Activated CD8-positive, alpha-beta memory T cell treated with anti-CD3 and anti-CD28 coated beads for 1 hour (primary cell): ENCODE measurements at places on chromosomes 5 and 9.

GRCh38 chr9:121494192-121494591 lies 5.5 kb downstream of the GGTA1 start:
- no peak for DNase-seq

GRCh38 chr9:70987986-70988385 lies 133.4 kb downstream of the TRPM3 start:
- DNase-seq: no peak

DNA sequence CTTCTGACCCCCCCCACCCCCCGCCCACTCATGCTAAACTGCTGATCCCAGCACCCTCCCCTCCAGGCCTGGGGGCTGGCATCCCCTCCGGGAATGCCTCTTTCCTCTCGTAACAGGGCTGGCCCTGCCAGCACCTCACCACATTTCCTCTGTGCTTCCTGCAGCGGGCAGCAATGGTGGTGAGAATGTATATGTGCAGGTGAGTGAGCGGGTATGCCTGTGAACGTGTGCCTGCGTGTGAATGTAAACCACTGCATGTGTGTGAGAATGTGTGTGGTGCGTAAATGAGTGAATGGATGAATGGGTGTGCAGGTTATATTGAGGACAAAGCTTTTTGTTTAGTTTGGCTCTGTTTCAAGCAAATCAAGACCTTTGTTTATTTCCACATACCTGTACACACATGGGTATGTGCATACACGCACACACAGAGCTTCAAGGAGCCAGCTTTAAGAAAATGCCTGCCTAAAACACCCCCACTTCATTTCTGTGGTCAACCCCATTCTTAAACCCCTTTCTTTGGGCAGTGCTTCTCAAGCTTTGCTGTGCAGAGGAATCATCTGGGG lies 95.7 kb upstream of the SHB start:
- DNase-seq: no peak

- no peak for DNase-seq
Observed at GRCh38 chr5:45385321-45386058, 310.7 kb downstream of the HCN1 start.

DNA sequence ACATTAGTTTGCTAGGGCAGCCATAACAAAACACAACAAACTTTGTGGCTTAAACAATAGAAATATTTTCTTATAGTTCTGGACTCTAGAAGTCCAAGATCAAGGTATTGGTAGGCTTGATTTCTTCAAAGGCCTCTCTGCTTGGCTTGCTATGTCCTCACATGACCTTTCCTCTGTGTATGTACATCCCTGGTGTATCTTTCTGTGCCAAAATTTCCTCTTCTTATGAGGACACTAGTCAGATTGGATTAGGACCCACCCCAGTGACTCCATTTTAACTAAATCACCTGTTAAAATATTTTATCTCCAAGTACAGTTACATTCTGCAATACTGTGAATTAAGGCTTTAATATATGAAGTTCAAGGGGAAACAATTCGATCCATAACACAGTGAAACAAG lies 168.9 kb upstream of the CCNH start:
- DNase-seq: no peak

DNA sequence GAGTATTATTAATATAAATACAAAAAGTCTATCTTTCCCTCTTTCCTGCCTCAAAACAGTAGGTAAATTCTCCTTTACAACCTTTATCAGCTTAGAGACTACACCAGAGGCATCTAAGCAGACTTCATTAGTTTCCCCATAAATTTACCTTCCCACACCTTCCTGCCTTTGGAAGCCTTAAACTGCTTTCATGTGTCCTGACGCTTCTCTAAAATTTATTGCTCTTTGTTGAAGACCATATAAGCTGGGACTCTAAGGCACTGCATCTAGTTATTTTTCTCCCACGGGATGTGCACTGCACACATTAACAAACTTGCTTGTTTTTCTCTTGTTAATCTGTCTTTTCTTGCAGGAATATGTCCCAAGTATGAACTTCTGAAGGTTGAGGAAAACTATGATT lies 51.8 kb downstream of the DEPDC1B start:
- DNase-seq: no peak

DNA sequence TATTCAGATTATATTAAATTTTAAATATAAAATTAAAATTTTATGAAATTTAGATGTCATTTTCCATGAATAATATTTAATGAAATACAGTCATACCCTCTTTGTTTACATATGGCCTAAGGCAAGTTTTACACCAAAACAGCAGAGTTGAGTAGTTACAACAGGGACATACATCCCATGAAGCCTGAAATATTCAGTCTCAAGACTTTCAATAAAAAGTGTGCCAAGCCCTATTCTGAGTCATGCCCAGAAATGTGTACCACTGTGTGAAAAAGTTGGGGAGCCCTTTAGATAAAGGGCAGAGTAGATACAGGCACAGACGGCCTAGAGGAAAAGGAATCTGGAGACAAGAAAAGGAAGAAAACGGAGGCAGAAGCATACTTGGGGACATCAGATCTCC lies 261.3 kb downstream of the SGCD start:
- DNase-seq: no peak

DNA sequence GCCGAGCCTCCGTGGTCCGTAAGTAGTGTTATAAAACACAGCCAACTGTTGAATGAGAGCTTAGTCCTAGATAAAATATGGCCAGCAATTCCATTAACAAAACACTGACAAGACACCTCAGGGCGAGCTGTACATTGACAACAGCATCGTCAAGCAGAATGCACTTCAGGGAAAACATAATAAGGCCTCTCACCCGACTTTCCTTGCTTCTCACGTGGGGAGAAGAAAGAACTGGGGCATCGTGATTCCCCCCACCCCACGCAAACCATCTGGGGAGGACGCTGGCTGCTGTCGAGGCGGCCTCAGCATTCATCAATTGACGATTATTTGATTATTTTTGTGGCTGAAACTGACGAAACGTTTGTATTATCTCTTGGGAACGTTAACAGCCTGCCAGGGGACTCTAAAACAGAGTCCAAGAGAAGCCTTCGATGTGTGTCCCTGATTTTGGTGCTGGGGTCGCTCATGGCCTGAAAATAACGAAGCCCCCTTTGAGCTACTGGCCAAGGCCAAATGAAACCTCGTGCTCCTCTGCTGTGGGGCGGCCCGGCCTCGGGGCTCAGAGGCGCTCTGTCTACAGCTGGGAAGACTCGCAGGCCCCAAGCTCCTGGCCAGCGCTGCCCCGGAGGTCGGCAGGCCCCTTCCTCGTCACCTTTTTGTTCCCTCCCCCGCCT lies 464 bp downstream of the GDF9 start:
- no peak for DNase-seq

DNA sequence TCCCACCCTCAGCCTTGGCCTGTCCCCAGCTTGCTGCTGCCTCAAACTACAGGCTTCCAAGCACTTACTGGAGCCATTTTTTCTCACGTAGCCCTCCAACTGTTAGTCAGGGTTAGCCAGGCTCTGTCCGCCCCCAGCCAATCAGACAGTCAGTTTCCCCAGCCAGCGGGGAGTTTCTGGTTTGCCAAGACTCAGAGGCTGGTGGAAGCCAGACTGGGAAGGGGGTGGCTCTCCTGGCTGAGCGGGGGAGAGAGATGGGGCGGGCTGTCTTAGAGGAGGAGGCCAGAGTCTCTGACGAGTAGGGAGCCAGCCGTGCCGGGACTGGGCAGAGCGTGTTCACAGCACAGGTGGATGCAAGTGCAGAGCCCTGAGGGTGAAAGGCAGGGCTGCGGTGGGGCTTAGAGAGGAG lies 15.3 kb downstream of the PROP1 start:
- no peak for DNase-seq

DNA sequence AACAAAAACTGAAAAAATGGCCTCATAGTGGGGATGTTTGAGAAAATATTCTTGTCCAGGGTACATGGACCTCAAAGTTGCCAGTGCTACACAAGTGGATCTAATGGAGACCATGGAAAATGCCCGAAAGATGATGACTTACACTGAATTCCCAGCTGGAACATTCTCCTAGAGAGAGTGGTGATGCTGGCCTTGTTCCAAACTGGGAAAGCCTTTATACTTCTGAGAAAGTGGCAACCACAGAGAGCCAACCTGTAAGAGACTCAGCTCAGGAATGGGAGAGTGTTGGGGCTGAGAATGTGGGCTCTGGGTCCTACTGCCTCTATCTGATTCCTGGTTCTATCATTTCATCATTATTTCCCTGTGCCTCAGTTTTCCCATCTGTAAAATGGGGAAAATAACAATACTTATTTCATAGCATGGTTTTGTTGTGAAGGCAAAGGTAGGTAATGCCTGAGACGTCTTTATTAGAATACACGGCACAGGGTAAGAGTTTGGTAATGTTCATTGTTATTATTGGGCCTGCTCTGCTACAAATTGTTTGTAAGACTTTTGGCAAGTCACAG lies 229.0 kb upstream of the PANK3 start:
- no peak for DNase-seq
